ENCODE measurements at places on chromosomes 12 and 14.

GRCh38 chr12:49643961-49644619 lies 20.7 kb downstream of the PRPF40B start:
- no peak for DNase-seq

GRCh38 chr12:13094367-13094766 lies 9.1 kb downstream of the GSG1 start:
- no peak for DNase-seq

GRCh38 chr12:42763682-42764081 lies 174.1 kb upstream of the PRICKLE1 start:
- DNase-seq = no peak

DNA sequence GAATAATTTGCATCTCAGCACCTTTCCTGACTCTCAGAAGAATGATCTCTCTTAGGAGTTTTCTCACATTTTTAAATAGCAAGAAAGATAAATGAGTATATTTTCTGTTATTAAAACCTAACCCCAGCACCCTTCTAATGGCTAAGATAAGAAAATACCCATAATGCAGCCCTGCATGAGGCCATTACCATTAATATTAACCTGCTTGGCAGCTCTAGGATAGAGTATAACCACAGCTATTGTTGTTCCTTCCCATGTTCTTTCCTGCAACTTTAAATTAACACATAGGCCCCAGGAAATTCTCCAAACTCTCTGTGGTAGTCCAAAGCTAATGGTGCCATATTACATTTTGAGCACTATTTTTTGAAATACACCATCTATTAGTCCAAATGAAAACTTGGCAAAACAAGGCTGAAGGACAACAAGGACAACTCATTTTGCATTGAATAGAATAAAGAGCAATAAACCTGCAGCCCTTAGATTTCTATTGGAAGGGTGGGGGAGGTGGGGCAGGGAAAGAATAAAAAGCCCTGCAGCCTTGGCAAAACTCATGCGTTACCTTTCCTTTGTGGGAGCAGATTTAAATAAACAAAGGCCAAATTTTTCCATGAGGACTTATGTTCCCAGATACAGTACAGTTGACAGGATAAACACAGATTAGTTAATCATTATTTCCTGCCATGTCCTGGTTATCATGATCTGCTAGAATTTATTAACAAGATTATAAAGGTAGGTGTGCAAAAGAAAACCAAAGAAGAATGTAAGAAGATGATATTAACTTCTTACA lies 46.9 kb downstream of the BTG1 start:
- DNase-seq = no peak

DNA sequence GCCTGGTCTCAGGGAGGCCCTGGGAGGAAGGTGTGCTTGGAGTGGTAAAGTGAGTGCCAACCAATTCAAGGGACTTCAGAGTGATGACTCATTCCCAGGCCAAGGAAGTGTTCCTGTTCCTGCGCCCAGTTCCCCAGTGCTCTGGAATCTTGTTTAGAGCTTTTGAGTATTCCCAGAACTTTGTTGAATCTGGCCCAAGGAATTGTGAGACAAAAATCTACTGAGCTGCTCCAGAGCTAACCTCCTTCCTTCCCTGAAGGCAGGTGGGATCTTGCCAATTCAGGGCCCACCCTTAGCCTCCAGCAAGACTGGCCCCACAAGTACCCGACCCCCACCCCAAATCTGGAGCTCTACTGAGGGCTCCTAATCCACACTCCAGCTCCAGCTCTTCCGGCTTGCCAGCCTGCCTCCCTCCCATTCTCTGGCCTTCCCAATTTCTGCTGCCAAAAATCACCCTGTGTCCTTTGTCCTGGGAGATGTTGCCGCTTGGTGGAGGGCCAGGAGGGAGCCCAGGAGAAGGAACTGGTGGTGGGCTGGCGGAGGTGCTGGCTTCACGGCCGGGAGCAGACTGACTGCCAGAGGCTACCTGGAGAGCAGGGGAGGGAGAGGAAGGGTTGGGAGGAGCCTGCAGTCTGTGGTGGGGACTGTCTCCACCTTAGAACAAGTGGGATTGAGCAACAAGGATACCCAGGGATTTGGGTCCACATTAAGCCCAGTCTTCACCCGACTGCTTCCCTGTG lies 2.0 kb upstream of the ATN1 start:
- no peak for DNase-seq

GRCh38 chr14:81682701-81683100 lies 149.0 kb upstream of the SEL1L start:
- DNase-seq = no peak

DNA sequence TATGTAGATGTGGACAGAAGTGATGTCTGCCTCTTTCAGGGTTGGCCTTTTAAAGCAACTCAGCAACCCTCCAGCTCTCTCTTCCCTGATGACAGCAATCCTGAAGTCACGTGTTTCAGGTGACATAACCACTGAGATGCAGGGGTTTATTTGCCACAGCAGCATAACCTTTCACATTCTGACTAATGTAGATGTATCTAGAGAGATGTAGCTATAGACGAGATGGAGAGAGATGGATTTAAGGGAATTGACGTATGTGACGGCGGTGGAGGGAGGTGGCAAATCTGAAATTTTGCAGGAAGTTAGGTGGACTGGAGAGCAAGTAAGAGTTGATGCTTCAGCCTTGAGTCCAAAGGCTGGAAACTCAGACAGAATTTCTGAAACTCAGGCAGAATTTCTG lies 126.0 kb downstream of the ZFP36L1 start:
- no peak for DNase-seq

GRCh38 chr14:65888677-65889076 lies 476.1 kb downstream of the FUT8 start:
- DNase-seq = no peak

DNA sequence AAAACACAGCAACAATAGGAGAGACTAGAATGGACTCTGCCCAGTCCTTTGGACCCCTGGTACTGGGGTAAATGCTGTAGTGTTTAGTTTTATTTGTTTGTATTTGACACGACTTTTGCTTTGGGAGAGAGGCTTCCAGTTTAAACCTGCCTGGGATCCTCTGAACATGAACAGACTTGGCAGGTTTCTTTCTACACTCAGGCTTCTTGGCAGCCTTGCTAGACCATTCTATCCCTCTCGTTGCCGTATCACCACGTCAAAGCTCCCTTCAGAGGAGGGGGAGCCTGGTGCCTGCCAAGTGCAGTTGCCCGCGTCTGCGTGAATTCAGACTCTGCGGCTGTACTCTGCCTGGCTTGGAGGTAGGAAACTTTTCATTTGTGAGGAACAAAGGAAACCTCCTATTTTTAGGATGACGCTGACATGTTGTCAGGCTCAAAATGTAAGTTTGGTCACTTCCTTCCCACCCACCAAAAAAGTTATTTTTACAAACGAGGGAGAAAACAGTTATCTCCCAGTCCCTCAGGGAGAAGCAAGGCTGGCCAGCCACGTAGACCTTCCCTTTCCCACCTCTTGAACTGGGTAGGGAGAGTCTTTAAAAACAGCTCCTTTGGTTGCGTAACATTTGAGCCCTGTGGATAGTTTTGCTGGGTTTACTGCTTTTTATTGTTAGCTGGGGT lies 25.9 kb downstream of the CD9 start:
- DNase-seq = no peak

GRCh38 chr12:81245458-81245857 lies 167.6 kb downstream of the ACSS3 start:
- peak; percentile 32 for DNase-seq

GRCh38 chr14:67815573-67816225 lies 691 bp downstream of the ZFYVE26 start:
- no peak for DNase-seq

DNA sequence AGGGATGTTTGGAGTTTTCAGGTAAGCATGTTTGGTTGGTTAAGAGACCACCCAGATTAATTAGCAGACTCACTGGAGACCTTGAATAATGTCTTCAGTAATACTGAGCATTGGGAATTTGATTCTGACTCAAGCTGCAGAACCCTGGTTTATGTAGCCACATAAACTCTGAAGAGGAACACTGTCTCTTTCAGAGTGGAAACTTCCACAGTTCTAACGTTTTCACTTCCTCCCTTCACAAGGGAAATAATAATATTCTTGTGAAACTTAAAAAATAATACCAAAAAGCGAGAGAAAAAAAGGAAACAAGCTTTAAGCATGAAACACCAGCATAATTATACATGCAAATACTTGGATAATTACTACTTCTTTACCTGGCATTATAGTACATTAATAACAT lies 40.0 kb upstream of the ST8SIA1 start:
- DNase-seq = no peak

GRCh38 chr12:56437430-56438176 lies 11.6 kb downstream of the TIMELESS start:
- no peak for DNase-seq

- no peak for DNase-seq
Measured at GRCh38 chr14:71290960-71291466, 383.8 kb downstream of the PCNX1 start.

DNA sequence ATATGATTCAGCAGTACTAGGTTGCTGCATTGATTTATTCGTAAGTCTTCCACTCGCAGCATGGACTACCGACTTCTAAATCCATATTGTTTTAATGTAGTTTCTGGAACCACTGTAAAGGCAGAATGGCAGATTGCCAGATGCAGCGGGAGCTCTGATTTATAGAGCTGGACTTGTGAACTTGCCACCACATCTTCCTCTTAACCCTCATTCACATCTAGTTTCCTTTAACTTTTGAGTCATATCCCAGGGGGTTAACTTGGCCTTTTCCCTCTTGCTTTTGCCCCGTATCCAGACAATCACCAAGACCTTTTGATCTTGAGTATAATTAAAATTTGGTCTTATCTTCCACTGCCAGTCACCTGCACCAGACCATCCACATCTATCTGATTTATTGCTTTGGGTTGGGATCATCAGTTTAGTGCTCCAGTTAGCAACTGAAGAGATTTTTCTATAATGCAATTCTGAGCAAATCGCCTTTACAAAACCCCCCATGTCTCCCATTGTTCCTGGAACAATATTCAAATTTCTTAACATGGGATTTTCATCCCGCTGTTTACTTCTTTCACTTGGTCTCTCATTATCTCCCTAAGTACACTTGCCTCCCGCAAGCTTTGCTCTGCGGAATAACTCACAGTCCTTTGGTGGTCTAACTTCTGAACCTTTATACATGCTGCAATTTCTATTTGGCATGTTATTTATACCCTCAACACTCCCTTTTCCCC lies 130.5 kb downstream of the ACSS3 start:
- DNase-seq = peak; percentile 28

GRCh38 chr12:3091382-3092241 lies 14.4 kb downstream of the TSPAN9 start:
- DNase-seq = no peak

DNA sequence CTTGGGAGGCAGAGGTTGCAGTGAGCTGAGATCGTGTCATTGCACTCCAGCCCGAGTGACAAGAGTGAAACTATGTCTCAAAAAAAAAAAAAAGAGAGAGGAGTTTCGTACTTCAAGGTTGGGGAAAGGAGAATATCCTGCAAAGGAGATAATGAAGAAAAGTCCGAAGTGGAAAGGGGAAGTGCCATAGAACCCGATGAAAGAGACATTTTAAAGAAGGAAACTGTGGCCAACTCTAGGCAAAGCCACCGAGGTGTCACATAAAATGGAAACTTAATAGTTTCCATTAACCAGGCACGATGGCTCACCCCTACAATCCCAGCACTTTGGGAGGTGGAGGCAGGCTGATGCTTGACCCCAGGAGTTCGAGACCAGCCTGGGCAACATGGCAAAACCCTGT lies 15.0 kb upstream of the LTBP2 start:
- DNase-seq = no peak

- no peak for DNase-seq
Measured at GRCh38 chr12:65685514-65685913, 138.8 kb upstream of the HMGA2 start.

DNA sequence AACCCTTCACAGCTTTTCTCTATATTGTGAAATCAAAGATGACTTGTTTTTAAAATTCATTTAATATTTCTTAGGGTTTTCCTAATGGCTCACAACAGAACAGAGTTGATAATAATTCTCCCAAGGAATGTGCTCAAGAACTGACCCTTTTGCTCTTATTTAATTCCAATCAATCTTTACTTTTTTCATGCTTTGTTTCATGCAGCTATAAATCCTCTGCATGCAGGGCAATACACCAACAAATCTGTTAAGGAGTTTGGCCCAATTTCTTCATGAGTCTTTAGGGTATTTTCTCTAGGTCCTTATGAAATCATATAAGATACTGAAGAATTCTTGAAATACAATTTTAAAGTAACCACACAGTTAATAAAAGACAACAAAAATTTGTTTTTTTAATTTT lies 264.2 kb downstream of the SLC6A15 start:
- DNase-seq = no peak

DNA sequence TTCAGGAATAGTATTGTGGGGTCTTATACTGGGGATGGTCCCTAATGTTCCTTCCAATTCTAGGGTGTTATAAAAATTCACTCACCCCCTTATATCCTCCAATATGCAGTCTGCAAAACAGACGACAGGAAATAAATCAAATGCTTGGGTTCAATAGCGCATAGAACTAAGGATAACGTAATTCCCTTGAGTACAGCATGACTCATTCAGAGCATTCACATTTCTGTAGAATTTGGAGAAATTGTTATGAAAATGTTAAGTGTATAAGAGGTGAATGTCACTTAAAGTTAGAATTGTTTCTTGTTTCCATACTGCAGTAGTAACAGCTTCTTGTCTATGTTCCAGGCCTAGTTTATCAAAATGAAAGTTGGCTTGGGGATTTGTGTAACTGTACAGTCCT lies 271.4 kb downstream of the RPS29 start:
- DNase-seq = no peak

GRCh38 chr14:106518054-106518943 lies 991.9 kb downstream of the TMEM121 start:
- no peak for DNase-seq

- DNase-seq = no peak
Measured at GRCh38 chr14:67532998-67533753, at the start of gene PLEKHH1. PLEKHH1 (plus strand) TSS chr14:67533290; CDS start chr14:67541868, 8,578 bp downstream.

DNA sequence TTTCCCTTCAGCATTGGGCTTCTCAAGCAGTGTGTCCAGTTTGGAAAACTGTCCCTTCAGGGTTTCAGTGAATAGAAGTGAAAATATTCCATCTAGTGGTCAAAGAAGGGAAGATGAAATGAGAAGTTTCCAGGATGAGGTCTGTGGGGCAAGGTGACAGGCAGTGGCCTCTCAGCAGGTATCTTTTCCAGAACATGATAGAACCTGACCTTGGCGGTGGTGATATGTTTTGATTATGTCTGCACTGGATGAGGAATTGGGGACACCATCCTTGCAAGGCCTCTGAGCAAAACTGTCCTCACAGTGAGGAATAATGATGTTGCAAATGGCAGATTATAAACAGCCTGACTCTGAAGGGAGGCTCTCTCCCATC lies 4.7 kb downstream of the GPX2 start:
- no peak for DNase-seq

DNA sequence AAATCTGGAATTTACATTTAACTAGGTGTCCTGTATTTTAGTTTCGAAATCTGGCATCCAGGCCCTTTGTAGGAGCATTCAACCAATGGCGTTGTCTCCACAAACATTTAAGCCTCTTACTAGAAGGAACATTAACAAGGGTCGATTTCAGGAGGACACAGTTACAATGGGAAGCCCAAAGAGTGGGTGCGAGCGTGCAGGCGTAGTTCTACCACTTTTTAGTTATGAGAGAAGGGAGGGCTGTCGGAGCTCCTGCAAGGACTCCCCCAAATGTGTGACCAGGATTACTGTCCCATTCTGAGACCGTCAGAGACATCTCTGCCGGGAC lies 365 bp upstream of the ABHD4 start:
- DNase-seq = no peak

GRCh38 chr12:53413485-53414204 lies 10.0 kb upstream of the AMHR2 start:
- DNase-seq = no peak

GRCh38 chr14:105256292-105256960 lies 8.1 kb downstream of the BTBD6 start:
- no peak for DNase-seq

- peak; percentile 36 for DNase-seq
Measured at GRCh38 chr12:1474574-1475153, 119.7 kb downstream of the FBXL14 start.

All from left renal cortex interstitium (tissue), 4 donors.